Left ventricle myocardium inferior (tissue), 1 donor: ENCODE measurements at places on chromosomes 7 and 10. TPM values are rescaled to one million over a fixed set of nuclear protein-coding genes. Genes with fewer than 3 reads are reported as not detected.
A peak's percentile ranks its signal among the peaks of the same experiment; 100 is the strongest.

Gene AKR1C4
- not detected for total RNA-seq

Gene TMEM130
- total RNA-seq: not detected

Gene PAOX
- total RNA-seq: 2.9 TPM

GRCh38 chr7:33145156-33145555 is 15.8 kb downstream of the BBS9 start:
- no peak for DNase-seq

DNA sequence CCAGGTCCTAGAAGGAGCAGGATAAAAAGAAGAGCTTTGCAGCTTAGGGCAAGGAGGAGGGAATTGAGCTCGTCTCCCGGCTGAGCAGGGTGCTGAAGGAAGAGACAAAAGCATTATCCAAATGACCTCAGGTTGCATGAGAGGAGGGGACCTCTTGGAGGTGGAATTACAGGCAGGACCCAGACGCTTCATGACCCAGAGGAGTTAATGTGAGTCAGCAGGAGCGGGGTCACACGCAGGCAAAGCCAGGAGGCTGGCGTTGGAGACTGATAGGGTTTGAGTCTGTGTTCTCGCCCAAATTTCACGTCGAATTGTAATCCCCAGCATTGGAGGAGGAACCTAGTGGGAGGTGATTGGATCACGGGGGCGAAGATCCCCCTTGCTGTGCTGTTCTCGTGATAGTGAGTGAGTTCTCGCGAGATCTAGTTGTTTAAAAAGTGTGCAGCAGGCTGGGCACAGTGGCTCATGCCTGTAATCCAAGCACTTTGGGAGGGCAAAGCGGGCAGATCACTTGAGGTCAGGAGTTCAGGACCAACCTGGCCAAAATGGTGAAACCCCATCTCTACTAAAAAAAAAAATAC is 63.7 kb upstream of the AUTS2 start:
- DNase-seq: no peak

- DNase-seq: no peak
Observed at GRCh38 chr10:114766470-114766869, 55.1 kb upstream of the FHIP2A start.

DNA sequence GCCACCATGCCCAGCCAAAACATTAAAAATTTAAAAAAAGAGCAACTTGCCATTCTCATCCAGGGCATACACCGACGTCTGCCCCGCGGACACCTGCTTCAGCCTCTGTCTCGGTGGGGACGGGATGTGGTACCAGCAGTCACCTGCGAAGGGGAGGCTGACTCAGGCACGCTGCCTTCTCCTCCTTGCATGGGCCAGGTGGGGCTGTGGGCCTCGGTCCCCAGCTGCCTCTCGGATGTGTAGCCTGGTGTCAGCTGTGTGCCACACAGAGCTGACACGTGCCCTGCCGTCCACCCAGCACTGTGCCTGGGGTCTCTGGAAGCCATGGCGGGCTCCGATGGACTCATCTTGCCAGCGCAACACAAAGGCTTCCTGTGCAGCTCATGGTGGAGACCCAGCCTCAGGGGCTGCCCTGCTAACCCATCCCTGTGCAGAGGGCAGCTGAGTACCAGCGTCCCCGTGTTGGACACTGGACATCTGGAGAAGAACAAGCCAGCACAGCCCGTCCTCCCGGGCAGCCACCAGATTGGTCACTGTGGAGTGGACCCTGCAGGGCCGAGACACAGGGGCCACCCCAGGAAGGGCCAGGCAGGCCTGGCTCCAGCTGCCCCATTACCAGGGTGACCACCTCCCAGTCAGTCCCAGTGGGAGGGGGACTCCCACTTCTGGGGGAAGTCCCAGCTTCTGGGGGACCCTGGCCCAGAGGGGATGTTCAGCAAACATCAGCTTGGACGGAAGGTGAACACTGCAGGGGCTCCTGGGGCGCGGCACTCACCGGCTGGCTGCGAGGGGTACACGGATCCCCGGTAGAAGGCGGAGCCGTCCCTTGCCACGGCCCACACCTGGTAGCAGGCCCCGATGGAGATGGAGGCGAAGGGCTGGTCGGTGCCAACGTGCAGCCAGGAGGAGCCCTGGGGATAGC is 10.6 kb downstream of the BHLHA15 start:
- DNase-seq: peak; percentile 9

- DNase-seq: no peak
Observed at GRCh38 chr7:146443102-146443501, 326.5 kb downstream of the CNTNAP2 start.

GRCh38 chr10:54710918-54711317 is 90.1 kb downstream of the PCDH15 start:
- DNase-seq: no peak
